Retina (tissue), 1 donor: ENCODE measurements at places on chromosomes 13 and 19.
A peak's percentile ranks its signal among the peaks of the same experiment; 100 is the strongest.

DNA sequence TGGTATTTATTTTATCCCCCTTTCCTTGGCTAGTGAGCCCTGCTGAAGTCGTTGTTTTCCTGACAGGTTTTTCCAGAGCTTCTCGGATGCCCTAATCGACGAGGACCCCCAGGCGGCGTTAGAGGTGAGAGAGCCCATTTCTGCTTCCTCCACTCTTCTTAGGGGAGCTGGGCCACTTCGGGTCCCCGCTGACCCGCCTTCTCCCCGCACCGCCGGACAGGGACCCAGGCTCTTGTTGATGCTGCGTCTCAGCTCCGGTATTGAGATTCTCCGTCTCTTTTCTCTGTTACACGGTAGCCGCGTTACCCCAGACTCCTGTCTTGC is 306 bp downstream of the SUGT1 start:
- no peak for DNase-seq

GRCh38 chr19:39848392-39848791 is 2.2 kb upstream of the FBL start:
- DNase-seq, result no peak

DNA sequence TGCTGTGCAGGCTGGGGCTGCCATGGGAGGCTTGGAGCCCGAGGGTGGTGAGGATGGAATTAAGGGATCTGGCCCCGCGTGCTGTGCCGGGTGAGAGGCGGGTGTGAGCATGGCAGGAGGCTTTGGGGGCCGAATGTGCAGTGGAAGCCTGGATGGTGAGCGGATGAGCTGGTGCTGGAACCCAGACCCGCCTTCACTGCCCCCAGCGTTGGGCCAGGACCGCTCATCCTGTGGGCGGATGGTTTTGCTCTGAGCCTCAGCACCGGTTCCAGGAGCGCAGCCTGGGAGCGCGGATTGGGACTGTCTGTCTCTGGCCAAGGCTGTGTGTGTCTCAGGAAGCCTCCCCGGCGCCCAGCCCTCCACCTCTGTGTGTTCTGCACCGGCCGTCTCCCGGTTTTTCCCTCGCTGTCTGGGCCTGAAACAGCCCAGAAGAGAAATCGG is 16.7 kb downstream of the KDM4B start:
- peak; percentile 44 for DNase-seq

GRCh38 chr19:13060964-13061927 is 41.4 kb downstream of the LYL1 start:
- peak; percentile 95 for DNase-seq

GRCh38 chr13:21637296-21637695 is 33.3 kb upstream of the MICU2 start:
- no peak for DNase-seq
